ENCODE measurements at places on chromosomes 12 and 14. TPM values are rescaled to one million over a fixed set of nuclear protein-coding genes. Genes with fewer than 3 reads are reported as not detected.

The B3GNT4 gene
- 0.38 TPM for total RNA-seq

The ADCK1 gene
- total RNA-seq: 3.8 TPM

The GPR137C gene
- total RNA-seq: 1.6 TPM

The SRSF5 gene
- 103 TPM for total RNA-seq

The GDF3 gene
- total RNA-seq: not detected

The KRT73 gene
- not detected for total RNA-seq

The LARP4 gene
- total RNA-seq: 59.1 TPM

The DENND5B gene
- 24.3 TPM for total RNA-seq

The CELA1 gene
- total RNA-seq: not detected

The TMEM179 gene
- not detected for total RNA-seq
